Breast epithelium (tissue), 4 donors: ENCODE measurements at places on chromosomes 11 and 22. TPM values are rescaled to one million over a fixed set of nuclear protein-coding genes. Genes with fewer than 3 reads are reported as not detected.

- no peak for DNase-seq
Measured at GRCh38 chr11:79314906-79315689, 125.7 kb downstream of the TENM4 start.

DNA sequence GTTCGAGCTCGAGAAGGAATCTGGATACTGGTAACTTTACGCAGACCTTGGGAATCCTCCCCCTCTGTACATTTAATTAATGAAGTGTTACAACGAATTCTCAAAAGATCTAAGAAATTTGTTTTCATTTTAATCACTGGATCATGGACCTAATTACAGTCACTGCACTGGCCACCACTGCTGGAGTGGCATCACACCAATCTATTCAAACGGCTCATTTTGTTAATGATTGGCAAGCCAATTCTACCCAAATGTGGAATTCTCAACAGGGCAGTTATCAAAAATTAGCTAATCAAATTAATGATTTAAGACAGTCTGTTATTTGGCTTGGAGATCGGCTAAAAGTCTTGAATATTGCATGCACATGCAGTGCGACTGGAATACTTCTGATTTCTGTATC, 30.1 kb upstream of the ALDH3B2 start:
- no peak for DNase-seq

DNA sequence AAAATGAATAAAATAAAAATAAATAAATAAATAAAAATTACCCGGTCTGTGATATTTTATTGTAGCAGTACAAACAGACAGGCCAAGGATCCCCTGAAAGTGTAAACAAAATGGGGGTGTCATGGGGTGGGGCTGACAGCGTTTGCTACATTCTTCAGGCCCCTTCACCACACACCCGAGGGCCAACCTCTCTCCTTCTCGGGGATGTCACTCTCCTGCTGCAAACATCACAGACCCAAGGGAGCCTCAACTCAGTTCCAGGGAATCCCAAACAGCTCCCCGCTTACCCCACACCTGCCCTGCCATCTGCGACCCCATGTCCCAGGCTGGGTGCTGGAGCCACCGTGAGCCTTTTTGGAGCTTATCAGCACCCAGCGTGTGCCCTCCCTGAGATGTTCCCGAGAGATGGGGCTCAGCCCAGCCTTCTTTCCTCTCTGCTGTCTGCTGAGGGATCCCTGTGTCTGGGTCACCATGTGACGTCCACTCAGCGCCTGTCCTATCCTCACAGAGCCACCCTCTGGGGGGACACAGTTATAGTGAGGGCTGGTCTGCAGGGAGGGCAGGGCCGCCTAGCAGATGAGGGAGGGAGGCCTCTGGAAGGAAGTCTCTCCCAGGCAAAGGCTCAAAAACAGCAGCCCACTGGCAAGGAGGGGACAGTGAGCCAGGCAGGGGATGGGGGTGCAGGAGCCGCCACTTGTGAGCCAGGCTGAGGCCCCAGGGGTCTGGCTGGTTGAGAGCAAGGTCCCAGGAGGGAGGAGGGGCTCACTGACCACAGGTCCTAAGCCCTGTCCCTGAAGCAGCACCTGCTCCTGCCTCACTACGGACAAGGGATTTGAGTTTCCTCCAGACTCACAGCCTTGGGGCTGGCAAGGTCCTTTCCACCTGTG, 1041.6 kb downstream of the BRD1 start:
- no peak for DNase-seq

- DNase-seq: no peak
Measured at GRCh38 chr22:27780161-27780575, 21.4 kb downstream of the MN1 start.

- no peak for DNase-seq
Measured at GRCh38 chr22:45162531-45162930, 1.2 kb upstream of the NUP50 start.

DNA sequence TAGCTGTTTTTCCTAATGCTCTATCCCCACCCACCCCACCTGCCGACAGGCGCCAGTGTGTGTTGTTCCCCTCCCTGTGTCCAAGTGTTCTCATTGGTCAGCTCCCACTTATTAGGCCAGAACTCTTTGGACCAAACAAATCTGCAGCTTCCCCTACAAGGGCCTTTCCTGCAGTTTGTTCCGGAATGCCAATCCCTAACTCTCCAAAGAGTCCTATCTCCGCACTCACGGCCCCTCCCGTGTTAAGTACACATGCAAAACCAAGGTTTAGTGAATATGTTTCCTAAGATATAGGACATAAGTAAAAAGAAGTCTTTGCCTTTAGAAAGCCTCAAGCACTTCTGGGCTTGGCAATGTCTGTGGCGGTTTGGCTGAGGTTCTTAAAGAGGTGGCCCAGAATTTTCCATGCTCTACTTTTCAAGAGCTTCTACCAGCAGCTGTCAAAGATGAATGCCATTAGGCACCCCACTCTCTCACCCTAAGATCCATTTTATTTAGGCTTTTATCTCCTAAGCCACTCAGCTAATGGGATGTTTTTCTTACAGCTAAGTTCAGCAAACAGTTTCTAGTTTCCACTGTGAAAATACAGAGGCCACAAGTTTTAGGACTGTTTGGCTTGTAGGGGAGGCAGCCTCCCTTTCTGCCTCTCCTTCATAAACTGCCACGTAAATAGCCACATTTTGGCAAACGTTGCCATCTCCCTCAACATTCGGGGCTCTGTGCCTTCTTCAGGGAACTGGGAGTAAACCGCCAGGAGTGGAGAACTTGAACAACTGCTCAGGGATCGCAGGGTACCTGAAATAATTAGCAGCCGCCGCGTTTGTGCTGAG, 1.6 kb downstream of the CD59 start:
- DNase-seq: no peak

DNA sequence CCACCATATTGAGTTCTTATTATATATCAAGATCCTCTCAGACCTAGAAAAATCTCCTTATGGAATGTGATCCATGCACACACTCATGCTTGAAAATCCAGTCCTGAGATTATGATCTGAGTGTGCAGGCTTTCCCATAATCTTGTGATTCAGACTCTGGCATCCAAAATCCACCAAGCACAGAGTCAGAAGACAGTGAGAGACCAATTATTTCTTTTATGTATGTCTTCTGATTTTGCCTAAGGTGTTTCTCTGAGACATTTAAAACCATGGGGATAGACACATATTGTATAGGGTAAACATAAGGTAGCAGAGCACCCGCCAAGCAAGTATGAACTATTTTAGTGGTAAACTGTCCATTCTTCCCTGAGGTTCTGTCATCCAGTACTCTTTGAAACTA, 52.0 kb upstream of the MMP13 start:
- DNase-seq: no peak

DNA sequence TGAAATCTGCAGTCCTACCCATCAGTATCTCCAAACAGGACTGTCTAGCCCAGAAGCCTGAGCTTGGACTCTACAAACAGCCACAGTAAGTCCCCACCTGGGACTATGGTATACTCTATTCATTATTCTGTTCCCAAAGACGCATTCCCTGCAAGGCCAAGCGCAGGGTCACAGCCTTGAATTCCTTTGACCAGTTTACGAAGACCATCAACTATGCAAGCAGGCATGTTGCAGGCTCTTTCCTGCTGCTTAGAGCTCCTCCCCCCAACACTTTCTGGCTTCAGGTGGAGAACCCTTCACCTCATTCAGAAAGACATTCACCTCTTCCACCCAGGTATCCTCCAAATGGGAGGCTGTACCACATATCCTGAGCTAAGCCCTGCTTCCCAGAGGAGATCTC, 62.5 kb downstream of the TIMP3 start:
- no peak for DNase-seq

GRCh38 chr11:118401880-118402590, 629 bp downstream of the ATP5MG start:
- DNase-seq: no peak

GRCh38 chr11:76674517-76675400, 4.2 kb upstream of the LRRC32 start:
- no peak for DNase-seq

The GAL3ST3 gene
- 0.29 TPM for total RNA-seq

The ATXN10 gene
- total RNA-seq: 78.6 TPM

The YPEL4 gene
- 2.0 TPM for total RNA-seq
